Right atrium auricular region (tissue), 2 donors: ENCODE measurements at places on chromosomes 13 and 19.
A peak's percentile ranks its signal among the peaks of the same experiment; 100 is the strongest.

GRCh38 chr19:28834996-28835395, 378.0 kb downstream of the UQCRFS1 start:
- DNase-seq: no peak

DNA sequence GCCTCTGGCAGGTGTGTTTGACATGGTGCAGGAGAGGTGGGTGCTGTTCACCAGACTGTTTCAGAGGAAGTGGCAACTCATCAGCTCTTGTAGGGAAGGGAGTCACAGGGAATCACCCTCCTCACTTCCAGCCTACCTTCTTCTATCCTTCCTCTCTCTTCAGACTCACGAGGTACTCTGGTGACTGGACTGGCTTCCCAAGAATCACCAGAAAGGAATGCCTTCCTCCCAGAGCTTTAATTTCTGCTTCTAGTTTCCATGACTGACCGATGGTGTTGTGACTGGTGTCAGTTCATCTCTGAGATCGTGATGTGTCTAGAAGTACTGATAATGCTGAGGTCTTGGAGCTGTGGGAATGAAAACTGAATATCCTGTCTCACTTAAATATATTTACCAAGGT, 247.3 kb downstream of the KCTD12 start:
- no peak for DNase-seq

DNA sequence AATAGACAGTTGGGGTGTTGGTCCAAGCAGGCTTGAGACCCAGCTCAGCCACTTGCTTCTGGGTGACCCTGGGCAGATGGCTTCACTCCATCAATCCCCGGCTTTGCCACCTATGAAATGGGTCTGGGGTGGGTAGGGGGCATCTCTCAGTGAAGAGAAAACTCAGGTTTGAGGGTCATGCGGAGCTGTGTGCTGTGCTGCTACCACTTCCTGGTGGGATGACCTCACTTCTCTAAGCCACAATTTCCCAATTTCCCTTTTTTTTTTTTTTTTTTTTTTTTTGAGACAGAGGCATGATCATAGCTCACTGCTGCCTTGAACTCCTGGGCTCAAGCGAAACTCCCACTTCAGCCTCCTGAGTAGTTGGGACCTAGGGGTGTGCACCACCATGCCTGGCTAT, 4.6 kb upstream of the PLAUR start:
- DNase-seq: no peak

DNA sequence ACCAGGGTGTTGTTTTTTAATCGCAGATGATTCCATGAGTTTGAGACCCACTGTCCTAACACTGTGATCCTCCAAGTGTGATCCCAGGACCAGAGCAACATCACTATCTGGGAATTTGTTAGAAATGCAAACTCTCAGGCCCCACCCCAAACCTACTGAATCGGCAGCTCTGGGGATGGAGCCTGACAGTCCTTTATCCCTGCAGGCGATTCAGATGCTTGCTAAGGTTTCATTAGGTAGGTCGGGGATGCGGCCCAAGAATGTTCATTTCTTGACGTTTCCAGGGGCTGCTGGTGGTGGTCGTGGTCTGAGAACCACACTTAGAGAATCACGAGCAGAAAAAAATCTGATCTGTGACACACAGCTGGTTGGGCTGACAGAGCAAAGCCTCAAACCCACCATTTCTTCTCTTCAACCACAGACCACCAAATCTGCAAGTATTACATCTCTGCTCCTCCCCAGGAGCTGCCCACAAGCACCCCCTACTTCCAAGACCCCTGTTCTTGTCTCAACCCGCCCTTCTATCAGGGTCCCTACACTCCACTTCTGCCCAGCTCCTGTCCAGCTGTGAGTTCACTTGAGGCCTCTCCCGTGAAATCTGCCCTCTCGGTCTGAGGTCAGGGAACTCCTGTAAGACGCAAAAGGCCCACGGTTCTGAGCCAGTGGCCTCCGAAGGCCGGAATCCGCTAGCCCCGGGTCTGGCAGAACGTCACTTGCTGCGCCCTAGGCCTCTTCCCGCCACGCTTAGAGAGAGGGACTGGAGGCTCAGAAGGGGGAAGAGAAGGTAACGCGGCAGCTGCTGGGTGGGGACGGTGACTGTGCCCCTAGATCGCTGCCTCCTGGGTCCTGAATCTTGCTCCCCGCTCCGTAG, 1.1 kb upstream of the FARP1 start:
- DNase-seq: no peak

GRCh38 chr13:40982772-40983171, 36.3 kb downstream of the ELF1 start:
- DNase-seq: no peak

GRCh38 chr19:41895745-41896580, 13.0 kb downstream of the ARHGEF1 start:
- no peak for DNase-seq

DNA sequence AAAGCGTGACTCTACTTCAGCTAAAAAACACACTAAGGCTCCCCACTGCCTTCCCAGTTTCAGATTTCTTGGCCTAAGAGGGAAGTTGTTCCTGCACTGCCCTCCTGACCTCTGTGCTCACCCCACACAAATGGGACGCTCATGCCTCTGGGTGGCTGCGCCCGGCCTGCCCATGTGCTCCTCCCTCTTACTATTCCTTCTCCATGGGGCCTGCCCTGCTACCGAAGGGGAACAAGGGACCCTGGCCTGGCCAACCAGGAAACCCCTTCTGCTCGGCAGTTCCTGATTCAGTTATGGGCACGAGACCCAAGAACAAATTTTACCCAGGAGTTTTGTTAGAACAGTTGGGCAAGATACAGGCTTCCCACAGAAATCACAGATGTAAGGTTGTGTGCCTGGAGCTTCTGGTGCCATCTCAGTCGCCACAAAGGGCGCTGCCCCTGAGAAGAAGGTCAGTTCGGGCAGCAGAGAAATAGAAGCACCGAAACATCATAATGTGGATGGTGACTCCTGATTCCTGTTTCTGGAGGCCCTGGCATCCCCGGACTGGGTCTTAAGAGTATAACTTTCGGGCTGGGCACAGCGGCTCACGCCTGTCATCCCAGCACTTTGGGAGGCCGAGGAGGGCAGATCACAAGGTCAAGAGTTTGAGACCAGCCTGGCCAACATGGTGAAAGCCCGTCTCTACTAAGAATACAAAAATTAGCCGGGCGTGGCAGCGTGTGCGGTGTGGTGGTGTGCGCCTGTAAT, 5.4 kb upstream of the PLPP2 start:
- peak; percentile 66 for DNase-seq

DNA sequence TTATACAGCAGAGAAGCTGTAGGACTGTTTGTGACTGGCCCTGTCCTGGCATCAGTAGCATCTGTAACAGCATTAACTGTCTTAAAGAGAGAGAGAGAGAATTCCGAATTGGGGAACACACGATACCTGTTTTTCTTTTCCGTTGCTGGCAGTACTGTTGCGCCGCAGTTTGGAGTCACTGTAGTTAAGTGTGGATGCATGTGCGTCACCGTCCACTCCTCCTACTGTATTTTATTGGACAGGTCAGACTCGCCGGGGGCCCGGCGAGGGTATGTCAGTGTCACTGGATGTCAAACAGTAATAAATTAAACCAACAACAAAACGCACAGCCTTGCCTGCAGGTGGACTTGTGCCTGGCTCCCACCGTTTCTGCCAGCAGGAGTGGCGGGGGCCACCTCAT, 27.3 kb upstream of the LDLR start:
- no peak for DNase-seq

GRCh38 chr19:39301562-39301961, 5.4 kb downstream of the IFNL1 start:
- DNase-seq: no peak

DNA sequence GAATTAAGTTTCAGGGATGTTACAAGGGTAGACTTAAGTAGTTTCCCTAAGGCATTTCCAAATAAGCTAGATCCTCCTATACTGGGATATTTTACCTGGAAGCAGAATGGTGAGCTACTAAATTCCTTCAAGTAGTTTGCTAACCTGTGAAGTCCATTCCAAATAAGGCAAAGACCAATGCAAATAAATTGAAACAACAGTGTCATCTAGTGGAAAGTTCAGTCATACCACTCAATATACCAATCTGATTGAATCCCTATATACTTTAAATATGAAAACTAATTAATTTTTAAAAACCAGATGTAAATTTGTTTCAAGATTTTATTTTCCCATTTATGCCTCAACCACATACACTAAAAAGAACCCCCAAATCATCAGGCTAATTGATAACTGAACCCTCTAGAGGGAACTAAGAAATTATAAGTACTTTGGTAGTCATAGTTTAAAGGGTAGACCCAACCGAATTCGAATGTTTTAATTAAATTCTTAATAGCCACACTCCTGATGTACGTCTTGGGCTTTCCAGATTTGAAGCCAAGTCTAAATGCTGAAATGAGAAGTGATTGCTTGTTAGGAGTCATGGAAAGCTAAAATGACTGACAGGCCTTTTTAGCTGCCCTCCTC, 223.7 kb downstream of the TBC1D4 start:
- no peak for DNase-seq

DNA sequence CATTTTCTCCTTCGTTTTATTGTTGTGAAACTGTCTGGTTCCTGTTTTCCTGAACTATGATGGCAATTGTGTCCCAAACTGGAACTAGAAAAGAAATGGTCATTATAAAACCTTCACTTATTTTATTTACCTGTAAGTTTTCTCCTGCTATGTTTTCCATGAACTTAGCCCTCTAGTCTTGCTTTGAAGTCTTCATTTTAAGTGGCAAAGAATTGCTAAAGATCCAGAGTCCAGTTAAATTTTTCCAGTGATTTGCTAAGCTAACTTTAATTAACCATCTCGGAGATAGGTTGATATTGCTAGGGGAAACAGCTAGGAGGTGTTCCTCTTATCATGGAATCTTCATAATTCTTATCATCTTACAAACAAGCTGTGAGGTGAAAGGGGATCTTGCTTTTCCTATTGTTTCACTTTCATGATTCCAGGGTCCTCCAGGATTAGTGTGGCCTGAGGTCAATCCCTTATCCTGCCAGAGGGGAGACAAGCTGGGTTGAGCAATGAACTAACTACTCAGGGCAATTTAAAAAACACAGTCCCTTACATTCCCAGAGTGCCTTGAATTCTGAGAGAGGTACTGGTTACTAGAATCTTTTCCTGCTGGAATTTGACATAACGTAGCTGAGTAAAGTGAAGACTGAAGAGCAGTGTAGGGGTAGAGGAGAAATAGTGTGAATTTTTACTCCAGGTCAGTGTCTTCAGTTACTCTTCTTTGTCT, 112.5 kb downstream of the ESD start:
- DNase-seq: no peak

- no peak for DNase-seq
These were observed 667.1 kb downstream of the PCDH17 start for GRCh38 chr13:58298556-58299135.

DNA sequence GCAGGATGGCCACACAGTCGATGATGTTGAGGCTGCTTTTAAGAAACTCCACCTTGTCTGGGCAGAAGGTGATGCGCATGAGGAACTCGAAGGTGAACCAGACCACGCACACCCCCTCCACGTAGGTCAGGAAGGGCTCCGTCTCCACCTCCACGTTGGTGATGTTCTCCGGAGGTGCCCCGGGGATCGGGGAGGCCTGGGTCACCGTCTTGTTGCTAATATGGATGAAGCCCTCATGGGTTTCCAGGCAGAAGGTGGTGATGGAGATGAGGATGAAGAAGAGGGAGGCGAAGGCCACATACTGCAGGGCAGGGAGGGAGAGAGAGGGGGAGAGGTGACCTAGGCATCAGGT, 5.4 kb downstream of the KCNC3 start:
- DNase-seq: no peak

DNA sequence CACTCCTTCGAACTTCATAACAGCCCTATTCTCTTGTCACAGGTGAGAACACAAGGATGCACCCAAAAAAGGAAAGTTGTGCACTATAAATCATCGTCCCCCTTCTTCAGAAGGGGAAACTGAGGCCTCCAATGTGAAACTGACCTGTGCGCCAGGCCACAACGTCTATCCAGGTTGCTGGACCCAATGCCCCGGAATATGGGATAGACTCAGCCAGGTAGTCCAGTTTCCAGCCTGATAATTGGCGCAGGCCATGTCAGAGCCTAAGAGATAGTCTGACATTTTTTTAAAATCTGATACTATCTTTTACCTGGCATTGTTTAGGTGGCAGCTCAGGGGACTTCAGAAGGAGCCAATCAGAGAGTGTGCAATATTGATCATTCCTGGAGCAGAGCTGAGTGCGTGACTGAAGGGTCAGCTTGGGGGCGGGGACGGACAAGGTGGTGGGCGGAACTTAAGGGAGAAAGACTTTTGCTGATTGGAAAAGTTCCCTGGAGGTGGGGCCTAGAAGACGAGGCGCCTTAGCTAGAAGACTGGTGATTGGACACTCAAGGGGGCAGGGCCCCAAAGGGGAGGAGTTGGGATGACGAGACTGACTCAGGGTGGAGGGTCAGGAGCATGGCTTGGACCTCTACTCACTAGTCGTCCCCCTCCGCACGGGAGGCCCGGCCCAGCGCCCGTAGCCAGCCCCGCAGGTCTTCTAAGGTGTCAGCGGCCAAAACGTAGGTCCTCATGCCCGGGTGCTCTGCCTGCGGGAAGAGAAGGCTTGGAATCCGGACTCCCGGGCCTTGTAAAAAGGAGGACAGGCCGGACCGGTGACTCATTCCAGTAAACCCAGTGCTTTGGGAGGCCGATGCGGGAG, 8.5 kb downstream of the PLEKHA4 start:
- DNase-seq: no peak

DNA sequence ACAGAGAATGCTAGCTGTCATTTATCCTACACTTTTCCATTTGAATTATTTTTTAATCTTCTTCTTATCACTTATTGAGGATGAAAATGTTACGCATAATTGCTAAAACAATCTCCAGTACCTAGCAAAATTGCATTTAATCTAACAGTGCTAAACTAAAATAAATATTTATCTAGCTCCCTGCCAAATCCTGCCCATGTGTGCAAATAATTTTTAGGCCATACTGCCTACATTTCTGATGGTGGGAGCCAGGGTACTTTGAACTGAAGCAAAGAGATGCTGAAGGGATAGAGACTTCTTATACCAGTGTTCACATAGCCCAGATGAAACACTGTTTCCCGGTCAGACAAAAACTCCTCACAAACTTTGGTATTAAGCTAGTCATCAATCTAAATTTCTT, 1268.7 kb upstream of the PCDH20 start:
- DNase-seq: no peak

DNA sequence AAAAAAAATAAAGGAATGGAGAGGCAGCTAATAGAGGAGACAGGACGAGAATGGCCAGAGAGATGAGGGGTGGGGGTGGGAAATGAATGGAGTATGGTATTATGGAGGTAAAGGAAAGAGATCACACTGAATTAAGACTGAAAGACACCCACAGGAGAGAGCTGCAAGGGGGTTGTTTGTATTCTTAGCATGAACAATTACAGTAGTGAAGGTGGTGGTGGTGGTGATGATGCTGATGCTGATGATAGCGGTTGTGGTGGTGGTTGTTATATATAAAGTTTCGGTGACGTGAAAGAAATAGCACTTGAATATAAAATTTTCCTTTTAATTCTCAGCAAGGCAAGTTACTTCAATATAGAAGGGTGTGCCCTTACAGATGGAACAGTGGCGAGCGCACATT, 2.8 kb upstream of the ADGRE3 start:
- no peak for DNase-seq

GRCh38 chr13:51945149-51945548, 66.1 kb downstream of the ATP7B start:
- DNase-seq: no peak

DNA sequence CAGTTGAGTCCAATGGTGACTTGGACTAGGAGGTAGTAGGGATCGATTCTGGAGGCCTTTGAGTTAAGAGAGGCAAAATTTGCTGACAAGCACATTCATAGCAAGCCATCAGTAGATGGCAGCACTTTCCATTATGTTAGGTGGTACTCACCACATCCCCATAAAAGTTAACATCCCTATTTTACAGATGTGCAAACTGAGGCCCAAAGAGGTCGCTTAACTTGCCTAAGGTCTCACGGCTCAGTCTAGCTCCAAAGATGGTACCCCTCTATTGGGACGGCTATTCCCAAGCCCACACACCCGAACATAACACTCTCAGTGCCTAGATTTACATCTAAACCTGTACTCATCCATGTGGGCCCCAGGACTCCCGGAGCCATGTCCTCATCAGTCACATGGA, 21.5 kb upstream of the FOSB start:
- no peak for DNase-seq
